Esophagus muscularis mucosa (tissue), 4 donors: ENCODE measurements at places on chromosomes 2 and 18. TPM values are rescaled to one million over a fixed set of nuclear protein-coding genes. Genes with fewer than 3 reads are reported as not detected.
A peak's percentile ranks its signal among the peaks of the same experiment; 100 is the strongest.

GRCh38 chr2:96931466-96931865 is 54.9 kb downstream of the FAM178B start:
- DNase-seq, result no peak

The MFSD6 gene
- total RNA-seq, result 162 TPM

The LIMS4 gene
- 10.0 TPM for total RNA-seq

GRCh38 chr2:233107831-233108300 is 47.7 kb downstream of the INPP5D start:
- DNase-seq, result no peak

- no peak for DNase-seq
Observed at GRCh38 chr2:203246646-203247045, 7.8 kb downstream of the CYP20A1 start.

The AGAP1 gene
- total RNA-seq, result 46.9 TPM

The SLC16A14 gene
- total RNA-seq, result 2.0 TPM

DNA sequence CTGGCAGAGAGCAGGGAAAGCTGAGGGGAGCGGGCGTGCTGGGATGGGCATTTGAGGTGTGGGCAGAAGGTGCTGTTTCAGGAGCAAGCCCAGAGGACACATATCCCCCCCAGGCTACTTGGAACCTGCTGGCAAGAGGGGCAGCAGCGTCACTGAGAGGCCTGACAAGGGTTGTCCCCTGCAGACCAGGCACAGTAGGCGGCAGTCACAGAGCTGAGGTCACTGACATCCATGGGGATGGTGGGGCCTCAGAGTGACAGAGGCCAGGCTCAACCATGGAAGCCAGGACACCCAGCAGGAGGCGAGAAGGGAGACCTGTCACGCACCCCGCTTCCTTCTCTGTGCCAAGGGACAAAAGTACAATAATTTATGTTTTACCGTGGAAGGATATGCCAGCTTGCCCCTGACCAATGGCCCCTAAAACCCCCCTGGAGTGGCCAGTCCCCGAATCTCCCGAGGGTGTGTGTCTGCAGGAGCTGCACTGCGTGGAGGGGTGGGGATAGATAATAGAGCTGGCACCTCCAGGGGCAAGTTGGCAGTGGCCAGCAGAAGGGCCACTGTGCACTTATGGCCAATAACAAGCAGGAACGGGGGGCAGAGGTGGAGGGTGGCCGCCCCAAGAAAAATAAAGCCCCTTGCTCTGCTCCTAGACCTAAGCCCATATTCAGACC is 86.3 kb upstream of the SLC66A3 start:
- peak; percentile 70 for DNase-seq

GRCh38 chr18:24400587-24400986 is 3.0 kb upstream of the OSBPL1A start:
- no peak for DNase-seq

GRCh38 chr2:10285556-10286198 is 17.0 kb upstream of the HPCAL1 start:
- no peak for DNase-seq

DNA sequence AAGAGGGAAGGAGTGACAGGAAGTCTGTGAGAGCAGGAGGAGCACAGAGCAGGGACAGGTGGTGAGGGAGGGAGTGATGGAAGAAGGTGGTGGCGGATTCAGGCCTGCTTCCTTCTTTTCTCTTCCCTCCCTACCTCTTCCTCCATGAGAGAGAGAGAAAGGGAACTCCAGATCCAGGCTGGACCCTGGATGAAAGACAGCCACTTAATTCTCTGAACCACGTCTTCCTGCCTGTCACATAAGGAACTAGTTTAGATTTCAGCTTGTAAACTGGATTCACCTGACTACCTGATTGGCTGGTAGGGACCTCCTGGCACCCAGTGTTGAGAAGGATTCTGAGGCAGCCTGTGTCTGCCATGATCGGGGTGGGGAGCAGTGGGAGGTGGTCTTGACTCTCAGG is 48.9 kb downstream of the PAX8 start:
- no peak for DNase-seq

DNA sequence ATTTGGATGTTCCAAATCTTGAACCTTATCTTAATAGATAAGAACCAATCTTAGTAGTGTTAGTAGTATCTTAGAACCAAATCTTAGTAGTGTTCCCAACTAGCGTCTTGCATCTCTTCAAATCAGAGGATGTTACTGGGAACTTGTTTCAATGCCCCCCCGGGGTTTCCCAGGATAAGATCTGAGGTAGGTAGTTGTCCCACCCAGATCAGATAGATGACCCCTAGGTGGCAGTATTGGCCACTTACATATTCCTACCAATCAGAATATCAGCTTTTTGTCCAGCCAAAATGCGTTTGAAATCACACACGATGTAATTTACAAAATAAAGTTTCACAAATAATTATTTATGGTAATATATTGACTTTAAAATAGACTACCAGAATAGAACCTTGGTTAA is 314.8 kb downstream of the MBD2 start:
- DNase-seq, result no peak

GRCh38 chr2:158773121-158773520 is 22.0 kb upstream of the DAPL1 start:
- DNase-seq, result no peak

The SERPINB13 gene
- total RNA-seq, result not detected

GRCh38 chr18:45359275-45360009 is 255.8 kb upstream of the SLC14A2 start:
- no peak for DNase-seq

DNA sequence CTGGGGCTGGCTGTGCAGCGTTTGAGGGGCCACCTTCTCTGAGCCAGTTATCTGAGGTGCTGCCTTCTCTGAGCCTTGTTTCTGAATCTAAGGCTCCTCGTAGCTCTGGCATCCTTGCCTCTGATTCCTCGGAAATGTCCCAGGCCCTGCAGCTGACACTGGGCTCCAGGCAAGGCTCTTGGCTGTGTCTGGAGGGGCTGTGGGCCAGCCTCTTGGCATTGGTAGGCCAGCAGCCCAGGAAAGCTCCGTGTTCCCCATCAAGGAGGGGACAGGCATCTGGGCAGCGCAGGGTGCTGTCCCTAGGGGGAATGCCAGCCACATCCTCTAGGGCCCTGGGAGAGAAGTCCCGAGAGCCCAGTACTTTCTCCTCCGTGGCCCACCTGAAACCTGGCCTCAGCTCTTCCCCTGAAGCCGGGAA is 40.7 kb upstream of the TAF1B start:
- DNase-seq, result no peak

The PSMA8 gene
- not detected for total RNA-seq

DNA sequence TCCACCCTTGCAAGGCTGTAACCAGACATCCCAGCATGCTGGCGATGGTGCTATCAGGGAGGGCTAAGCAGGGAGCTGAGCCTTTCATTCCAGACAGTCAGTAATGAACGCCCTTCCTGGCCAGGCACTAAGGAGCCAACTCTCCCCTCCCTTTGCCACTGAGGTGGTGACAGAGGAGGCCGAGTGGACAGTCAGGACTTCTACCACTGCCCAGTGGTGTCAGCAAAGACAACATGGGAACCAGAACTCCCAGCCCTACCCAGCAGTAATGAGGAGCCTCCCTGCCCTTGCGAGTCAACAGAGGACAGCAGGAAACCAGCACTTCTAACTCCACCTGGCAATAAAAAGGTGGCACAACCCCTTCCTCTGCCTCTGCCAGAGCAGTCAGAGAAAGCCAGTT is 68.6 kb downstream of the ZAP70 start:
- no peak for DNase-seq

DNA sequence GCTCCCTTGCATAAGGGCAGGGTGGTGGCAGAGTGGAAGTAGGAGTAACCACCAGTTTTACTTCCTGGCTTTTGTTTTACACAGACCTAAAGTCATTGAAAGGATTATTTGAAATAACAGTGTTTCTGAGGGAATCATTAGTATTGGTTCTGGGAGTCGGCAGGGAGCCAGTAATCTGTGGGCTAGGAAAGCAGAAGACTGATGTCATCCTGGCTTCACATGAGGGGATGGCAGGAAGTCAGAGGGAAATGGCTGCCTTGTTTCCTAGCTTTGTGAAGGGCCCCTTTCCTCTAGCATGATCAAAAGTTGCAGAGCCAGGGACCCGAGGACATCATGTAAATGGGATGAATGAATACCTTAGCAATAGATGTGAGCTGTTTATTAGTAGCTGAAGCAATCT is 792.6 kb downstream of the CPS1 start:
- no peak for DNase-seq

The CHRNG gene
- total RNA-seq, result not detected

DNA sequence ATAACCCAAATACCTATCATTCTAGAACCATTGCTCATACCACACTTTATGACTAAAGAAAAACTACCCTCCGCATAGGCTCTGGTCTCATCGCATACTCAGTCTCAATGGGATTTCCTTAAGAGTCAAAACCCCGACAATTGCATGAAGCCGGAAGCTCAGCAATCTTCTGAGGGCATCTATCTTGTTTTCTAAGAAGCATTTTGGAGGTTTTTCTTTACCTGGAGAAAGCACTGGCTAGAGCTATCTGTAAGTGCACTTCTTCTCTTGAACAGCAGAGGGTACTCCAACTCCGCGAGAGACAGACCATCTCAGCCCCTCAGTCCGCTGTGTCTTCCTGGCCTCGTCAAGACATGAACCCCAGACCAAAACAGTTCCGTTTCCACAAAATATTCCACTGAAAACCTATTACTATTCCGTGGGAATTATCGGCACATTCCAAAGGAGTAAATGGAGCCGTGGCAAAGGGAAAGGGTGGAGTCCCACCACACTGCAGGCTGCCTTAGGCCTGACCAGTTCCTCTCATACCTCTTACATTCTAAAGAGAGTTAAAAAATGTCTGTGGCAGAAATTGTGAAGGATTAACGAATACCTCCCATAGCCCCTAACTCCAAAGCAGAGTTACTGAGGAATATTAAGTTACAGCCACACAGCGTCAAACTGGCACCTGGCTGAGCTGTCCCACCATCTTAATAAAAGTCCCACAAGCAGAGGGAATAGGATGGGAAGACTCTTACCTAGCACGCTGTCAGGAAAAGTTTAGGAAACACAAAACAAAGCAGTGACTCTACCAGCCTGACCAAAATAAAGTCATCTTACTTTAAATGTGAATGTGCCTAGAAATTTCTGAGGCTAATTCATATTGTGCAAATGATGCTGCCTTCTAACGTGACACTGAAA is 325.6 kb upstream of the VRK2 start:
- no peak for DNase-seq

- DNase-seq, result peak; percentile 94
Observed at GRCh38 chr2:27954771-27955383, 64.3 kb downstream of the BABAM2 start.

DNA sequence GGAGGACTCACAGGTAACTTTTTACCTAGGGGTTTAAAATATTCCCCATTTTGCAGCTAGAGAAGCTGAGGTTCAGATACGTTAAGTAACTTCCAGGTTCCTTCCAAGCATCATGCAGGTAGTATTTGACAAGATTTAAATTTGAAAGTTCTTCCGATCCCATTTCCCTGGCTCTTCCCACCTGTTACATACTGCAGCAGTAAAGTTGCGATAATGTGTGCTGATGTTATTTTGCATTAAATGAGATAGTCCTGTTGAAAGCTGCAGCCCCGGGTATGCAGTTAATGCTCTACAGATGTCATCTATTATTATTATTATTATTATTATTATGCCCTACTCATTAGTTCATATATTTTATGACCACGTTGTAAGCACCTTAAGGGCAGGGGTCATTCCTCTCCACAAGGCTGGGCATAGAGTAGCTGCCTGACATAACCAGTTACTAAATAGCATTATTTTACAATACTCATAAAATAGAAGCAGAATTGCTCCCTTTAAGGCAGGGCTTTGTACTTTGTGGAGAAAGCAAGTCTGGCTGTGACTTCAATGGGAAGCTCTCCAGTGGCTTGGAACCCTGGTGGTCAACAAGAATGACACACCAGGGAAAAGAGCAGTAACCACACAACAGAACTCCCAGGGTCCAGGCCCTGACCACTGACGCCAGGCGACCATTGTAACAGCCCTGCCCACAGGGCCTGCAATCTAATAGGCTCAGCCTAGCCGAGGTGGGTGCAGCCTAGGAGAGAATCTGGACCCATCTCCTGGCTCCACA is 112.0 kb upstream of the STPG4 start:
- no peak for DNase-seq

The ITPRIPL1 gene
- total RNA-seq, result 1.2 TPM

DNA sequence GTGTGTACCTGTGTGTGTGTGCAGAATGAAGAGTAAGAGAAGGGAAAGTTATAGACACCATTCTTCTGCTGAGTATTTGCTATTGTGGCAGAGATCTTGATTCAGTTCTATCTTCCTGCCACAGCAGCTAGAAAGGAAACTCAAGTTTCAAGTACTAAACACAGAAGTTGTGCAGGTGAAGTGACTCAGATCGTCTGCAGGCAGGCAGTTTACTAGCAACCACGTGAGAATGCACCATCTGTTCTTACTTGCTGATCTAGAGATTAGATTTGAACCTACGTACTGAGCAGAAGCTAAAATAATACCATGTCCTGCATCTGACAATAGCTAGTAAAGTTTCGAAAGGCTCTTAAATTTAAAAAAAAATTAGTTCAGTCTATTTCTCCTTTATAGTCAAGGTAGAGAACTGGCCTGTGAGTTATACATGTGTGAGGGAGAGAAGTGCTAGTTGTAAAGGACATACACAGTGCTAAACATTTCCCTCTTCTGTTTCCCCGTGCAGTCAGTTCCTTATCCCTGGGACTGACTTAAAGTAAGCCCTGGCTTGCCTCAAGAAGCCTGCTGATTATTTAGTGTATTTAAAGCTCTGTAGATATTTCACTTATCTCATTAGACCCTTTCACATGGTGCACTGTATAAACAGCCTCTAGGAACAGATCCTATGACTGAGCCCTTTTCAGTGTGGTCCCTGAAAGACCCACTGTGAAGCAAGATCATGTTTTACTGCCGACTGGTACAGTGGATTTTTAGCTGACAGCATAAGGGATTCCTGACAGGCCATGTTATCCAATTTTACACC is 45.0 kb downstream of the SLC38A11 start:
- DNase-seq, result no peak

The IMP4 gene
- 94.7 TPM for total RNA-seq

DNA sequence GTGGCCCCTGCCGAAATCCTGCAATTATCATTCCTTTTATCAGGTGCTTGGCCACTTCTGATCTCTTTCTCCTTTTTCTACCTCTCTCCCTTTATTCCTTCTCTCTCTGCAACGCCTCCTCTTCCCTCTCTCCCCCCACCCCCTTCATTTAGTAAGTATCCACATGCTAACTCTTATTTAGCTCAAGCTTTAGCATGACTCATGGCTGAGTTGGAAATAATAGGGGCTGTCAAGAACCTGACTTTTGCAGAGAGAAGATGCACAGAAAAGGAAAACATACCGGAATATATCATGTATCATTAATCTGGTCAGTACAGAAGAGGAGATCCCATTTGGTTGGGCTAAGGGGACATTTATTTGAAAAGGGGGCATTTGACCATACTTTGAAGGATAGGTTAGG is 33.1 kb downstream of the FAM171B start:
- no peak for DNase-seq
